ENCODE measurements at places on chromosomes 13 and 19.

GRCh38 chr19:48394331-48395169, 1.1 kb downstream of the GRIN2D start:
- DNase-seq, result no peak

GRCh38 chr13:40223585-40223984, 442.9 kb downstream of the FOXO1 start:
- DNase-seq, result no peak

DNA sequence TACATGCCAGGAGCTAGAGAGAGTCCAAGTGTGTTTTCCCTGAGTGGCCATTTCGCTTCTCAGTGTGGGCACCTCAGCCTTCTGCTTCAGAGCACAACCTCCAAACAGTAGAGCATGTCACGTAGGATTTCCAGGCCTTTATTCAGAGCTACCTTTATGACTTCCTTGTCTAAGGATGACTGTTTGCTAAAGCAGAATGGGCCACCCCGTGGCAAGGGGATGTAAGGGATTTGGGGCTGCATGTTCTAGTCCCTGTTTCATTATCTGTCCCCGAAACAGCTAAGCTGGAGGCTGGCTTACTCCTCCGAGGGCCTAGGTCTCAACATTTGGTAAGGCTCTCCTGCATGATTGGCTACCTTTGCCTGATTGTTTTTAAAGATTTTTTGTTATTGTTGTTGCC, 6.0 kb downstream of the RNASEH2B start:
- no peak for DNase-seq

GRCh38 chr19:49327878-49328544, 3.0 kb upstream of the SLC6A16 start:
- DNase-seq, result peak; percentile 32

DNA sequence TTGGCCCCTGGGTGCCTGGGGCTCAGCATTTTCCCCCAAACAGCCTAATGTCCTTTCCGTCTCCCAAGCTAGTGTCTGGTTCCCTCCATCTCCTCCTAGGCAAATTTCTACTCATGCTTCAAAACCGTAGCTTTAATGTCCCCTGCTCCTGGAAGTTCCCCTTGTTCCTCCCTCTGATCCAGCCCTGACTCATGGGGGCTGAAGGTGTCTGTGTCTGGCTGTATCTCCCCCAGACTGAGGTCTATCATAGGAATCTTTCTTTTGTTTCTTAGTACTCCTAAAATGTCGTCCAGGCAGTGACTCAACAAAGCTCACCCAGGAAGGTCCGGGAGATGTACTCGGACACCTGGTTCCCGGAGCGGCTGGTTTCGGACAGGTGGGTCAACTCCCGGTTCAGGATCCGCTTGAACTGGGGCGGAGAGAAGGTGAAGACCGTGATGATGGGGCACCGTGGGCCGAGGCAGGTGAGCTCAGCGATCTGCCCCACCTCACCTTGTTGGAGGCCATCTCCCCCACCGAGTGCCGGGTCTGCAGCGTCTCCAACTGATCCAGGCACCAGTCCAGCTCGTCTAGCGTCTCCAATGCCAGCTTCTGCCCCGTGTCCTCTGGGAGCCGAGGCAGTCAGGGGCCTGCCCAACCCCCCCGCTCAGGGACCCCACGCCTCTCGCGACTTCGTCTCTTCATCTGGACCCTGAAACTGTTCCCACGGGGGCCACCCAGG, 6.2 kb downstream of the PDE4C start:
- DNase-seq, result no peak
